ENCODE measurements at places on chromosomes 2 and 18.

- DNase-seq: no peak
Observed at GRCh38 chr2:127651381-127651809, 5.4 kb downstream of the GPR17 start.

GRCh38 chr2:44801841-44802776, 139.4 kb upstream of the SIX3 start:
- DNase-seq: peak; percentile 7

DNA sequence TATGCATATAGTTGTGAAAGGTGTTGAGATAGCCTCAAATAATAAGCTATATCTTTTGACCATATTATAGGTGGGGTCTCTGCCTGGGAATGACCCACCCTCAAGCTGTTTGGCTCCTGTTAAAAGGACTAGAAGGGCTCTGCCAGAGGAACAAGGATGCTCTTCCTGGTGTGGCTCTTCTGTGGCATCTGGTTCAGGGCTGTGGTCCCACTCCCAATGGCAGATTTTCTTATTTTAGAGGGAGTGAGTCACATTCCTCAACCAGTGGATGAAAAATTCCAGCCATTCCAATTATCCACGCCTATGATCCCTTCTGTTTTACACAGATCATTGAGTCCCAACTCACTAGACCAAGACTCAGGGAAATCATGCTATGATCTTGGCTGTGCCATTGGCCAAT, 119.9 kb downstream of the PARD3B start:
- no peak for DNase-seq

DNA sequence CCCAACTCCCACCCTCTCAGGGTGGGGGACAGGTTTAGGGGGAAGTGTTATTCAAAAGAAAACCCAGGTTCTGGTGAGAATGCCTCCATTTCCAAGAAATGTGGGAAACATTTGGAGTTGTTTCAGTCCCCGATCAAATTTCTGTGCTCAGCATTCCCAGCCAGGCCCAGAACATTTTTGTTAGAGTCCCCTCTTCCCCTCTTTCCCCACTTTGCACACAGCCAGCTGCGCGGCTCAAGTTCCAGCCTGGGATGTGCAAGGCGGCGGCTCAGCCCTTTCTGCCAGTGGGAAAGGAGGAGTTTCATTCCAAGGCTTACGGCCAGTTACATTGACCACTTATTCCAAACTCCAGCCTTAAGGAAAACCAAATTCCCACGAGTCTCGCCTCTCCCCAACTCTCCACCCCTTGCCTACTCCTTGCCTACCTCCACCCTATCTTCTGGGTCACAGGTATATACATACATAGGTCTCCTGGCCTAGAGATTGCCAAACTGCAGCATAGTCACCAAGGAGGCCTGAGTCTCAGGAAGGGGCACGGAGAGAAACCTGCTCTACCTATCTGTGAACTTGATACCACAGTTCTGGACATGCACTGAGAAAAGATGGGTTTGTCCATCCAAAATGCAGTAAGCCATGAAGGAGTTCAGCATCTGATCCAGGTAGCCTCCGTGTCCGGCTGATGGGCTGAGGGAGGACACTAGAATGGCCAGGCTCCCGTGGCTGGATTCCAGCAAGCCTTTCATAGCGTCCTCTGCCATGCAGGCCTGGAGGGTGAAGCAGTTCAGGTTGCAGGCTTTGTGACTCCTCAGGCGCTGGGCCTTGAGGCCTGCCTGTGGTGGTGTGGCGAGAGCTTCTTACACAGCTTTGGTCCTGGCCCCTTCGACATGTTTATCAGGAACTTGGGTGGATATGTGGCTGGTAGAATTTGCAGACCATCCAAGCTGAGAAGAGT, 154.5 kb downstream of the ZFP36L2 start:
- no peak for DNase-seq

DNA sequence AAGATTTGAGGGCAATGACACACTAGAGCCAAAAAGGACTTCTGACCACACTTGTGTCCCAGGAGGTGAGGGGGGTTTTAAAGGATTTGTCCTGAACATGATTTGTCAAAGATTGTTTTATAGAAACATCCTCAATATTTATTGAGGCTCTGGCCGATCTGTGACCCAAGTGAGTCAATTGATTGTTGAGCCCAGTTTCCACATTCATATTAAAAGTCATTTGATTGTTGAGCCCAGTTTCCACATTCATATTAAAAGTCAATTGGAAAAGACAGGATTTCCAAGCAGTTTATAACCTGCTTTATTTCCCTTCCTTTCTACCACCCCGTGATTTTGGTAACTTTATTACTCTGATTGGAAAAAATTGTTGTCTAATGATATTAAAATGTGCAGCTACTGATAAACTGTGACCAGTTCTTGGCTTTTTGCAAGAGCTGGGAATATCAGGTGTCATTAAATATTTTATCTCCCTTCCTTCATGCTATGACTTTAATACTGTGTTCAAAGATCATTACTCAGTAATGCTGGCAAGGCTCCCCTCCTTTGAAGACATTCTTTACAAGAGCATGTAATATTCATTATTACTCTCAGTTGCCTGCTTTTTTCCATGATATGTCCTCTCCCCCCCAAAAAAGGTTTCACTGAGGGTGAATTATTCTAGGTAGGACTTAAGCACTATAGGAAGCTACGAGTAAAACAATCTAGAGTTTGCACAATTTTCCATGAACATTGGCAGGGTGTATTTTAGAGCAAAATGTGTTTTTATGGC, 75.3 kb downstream of the HRH4 start:
- DNase-seq: no peak

DNA sequence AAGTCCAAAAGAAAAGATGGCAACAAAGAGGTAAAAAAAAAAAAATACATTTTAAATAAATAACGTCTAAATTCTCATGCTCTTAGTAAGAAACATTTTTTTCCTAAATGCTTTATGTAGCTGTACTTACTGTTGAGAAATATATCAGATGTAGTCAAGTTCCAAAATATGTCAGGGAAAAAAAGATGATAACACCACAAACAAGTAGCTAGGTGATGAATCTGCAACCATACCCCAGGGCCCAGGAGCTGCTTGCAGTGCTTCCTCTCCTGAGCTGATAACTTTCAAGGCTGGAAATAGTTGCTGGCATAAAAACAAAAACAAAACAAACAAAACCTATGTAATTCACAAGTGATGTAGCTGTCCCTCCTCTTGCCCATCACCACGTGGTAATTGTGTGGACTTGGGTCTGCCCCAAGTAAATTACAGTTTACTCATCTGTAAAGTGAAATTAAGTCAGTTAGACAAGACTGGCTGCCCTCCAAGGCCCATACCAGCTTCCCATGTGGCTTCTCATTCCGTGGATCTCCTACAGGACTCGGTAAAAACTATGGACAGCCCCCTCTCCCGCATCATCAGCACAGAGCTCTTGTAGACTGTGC, 82.6 kb downstream of the SP100 start:
- DNase-seq: no peak

DNA sequence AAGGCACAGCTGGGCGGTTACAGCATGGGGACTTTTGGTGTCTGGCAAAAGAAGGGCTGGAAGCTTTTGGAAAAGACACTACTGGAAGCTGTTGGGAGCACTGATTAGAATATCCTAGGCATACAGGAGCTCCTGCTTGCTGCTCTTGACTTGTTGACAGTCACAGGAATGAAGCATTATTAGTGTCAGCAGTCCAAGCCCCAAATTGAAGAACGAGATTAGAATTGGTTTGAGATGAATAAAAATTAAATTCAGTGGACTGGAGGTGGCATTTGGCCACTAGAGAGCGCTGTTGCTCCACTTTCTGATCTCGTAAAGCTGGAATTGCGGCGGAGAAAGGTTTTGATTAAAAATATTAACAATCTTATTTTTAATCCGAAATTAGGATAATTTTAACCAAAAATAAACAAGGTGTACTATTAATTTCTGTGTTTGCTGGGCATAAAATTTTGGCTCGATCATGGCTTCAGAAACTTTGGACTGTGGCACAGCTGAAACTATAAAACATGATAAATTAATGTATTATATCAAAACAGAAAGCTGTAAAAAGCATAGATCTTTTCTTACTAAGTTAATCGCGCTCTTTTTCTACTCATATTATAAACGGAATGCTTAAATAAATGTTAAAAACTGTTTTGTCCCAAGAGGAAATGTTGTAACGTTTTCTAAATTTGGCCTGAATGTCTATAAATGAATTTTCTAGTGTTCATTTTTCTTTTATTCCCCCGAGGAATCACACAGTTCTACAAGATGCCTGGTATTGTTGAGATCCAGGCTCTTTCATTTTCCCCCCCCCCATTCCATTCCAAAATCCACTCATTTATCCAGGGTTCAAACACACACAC, 2.4 kb upstream of the HOXD8 start:
- peak; percentile 78 for DNase-seq

GRCh38 chr2:238875471-238876231, 27.8 kb downstream of the TWIST2 start:
- no peak for DNase-seq

- DNase-seq: no peak
Observed at GRCh38 chr18:27803957-27804356, 373.0 kb downstream of the CDH2 start.

Measured in adrenal gland (tissue), 19 donors.